ENCODE measurements at places on chromosomes 5 and 9.

DNA sequence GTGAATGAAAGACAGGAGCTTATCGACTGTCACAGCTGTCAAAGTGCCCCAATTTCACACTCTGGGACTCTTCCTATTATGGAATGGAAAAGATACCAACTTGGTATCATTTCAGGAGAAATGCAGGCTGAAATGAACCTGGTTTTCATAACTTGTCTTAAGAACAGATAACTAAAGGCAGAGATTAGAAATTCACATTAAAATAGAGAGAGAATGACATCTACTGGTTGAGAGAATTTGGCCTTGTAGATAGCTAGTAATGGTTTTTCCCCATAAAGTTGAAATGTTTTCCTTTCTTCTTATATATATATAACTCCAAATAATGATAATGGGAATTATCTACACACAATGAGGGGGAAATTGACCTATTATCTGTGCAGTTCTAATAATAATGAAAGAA lies 600.2 kb upstream of the CCNG1 start:
- no peak for DNase-seq

DNA sequence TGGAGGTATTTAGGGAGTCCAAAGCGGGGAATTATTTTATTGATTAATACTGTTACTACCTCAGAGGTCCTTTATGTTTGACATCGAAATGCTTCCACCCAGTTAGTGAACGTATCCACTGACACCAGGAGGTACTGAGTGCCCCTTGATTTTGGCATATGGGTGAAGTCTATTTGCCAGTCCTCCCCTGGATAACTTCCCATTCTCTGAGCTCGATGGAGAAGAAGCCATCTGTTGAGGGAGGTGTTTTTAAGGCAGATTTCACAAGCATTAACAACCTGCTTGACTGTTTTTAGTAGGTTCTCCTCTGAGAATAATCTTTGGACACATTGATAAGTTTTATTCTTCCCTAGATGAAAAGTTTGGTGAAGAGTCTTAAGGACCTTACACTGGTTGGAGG lies 165.3 kb upstream of the NREP start:
- DNase-seq = no peak

- DNase-seq = no peak
Observed at GRCh38 chr9:126146254-126147145, 180.1 kb upstream of the MVB12B start.

GRCh38 chr9:28363151-28363562 lies 789.9 kb upstream of the C9orf72 start:
- no peak for DNase-seq

- DNase-seq = no peak
Observed at GRCh38 chr5:181042722-181043121, 2.7 kb downstream of the BTNL9 start.

- no peak for DNase-seq
Observed at GRCh38 chr9:93318480-93318879, 133.0 kb upstream of the FAM120A start.

GRCh38 chr9:132061526-132061925 lies 18.1 kb downstream of the MED27 start:
- DNase-seq = no peak

DNA sequence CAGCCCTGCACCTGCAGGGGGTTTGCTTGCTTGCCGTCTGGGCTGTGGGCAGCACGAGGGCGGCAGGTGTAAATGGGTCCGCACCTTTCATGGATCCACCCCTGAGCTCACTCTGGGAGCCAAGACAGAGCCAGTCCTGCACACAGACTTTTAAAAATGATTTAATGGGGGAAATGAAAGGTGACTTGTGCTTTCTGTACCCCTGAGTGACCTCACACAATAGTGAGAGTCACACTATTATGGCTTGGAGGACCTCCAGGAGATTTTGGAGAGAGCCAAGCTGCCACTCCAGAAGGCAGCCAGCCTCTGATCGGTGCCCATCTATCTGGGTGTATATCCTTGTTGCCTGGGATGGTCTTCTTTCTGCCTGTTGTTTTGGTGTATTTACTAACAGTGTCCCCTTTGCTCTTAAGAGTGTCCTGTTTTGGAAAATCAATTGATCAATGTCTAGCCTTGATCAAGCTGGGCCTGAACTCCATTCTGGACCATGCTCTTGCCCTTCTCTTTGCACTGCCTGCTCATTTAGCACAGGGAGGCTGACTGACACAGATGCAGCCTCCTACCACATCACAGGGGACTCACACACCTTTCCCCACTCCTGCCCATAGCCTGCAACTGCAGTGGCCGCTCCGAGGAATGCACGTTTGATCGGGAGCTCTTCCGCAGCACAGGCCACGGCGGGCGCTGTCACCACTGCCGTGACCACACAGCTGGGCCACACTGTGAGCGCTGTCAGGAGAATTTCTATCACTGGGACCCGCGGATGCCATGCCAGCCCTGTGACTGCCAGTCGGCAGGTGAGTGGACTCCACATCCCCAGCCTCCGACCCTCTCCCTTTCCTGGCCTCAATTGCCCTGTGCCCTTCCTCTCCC lies 29.5 kb downstream of the LAMC3 start:
- DNase-seq = no peak

DNA sequence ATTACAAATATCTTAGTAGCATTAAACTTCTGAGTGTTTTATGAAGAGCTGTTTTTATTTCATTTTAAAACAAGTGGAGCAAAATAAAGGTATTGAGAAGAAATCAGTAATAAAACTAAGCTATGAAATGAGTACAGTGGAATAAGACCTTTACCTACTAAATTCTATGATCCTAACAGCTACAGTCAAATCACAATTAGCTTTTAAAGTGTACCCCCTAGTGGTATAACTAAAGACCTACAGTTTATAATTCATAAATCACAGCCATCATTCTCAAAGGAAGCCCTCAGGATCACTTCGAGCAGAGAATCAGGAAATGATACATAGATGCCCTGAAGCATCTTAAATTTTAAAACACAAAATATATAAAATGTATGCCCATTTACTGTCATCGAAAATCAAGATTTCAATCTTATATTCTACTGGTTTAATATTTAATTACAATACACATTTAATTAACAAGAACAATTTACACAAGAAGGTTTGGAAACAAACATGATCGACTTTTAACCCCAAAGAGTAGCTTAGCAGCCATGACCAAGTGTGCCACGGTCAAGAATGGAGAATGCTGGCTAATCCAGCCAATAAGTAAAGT lies 12.3 kb downstream of the CCNH start:
- DNase-seq = no peak

GRCh38 chr9:89675058-89675742 lies 70.4 kb downstream of the GADD45G start:
- no peak for DNase-seq

DNA sequence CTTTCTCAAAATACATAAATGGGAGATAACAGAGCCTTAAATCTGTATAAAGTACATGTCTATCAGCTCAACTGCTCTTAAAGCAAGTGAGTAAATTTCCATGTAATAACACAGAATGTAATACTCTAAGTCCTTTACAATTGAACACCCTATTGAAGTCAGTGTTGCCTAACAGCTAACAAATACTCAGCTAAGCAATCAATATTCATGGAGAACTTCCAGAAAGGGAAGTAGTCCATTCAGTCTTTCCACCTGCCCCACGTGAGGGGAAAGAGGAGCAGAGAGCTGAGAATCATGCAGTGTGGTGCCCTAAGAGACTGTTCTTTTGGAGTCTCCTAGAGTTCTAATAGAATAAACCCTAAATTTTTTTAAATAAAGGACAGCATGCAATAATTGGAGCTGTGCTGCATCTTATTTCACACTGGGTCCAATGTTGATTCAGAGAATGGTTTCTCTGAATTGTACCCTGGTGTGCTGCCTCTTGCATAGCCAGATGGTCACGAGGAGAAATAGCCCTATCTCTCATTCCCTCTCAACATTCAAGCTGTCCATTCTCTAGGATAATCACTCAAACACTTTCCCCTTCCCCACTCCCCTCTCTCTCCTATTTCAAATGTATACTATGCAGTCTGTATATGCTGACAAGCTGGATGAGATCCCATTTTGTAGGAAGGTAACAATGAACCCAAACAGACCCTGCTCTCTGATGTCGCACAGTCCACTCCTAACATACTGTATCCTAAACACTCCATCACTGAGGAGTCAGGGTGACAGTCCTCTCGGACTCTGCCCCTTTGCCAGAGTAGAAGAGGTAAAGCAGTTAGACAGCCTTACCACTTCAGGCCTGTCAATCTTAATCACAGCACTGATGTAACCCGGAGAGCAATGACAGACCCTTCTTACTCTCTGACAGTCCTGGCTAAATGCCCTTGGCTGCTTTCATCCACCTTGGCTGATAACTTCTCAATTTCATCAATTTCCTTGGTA lies 134.8 kb downstream of the EPB41L4A start:
- DNase-seq = no peak

GRCh38 chr9:77420641-77421040 lies 227.5 kb downstream of the GNA14 start:
- no peak for DNase-seq

- no peak for DNase-seq
Observed at GRCh38 chr5:172883066-172883465, 49.0 kb downstream of the ERGIC1 start.

- DNase-seq = no peak
Observed at GRCh38 chr5:174528821-174529544, 195.4 kb upstream of the MSX2 start.

DNA sequence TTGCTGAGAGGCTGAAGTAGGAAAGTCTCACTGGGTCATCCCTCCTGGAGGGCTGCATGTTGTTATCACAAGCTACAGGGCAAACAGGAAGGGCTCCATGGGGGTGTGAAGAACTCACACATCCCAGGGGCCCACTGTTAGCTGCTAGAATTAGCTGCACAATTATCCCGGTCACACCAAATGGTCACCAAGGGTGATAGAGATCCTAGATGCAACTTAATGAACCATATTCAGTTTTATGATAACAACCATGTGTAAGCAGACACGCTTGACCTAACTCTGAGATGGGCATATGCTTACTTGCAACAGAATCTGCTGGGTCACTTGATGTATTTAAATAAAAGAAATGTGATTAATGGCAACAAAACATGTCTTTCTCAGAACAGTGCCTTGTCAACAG lies 143.5 kb upstream of the C6 start:
- DNase-seq = no peak

- no peak for DNase-seq
Observed at GRCh38 chr9:92992549-92992948, 45.2 kb downstream of the FGD3 start.

DNA sequence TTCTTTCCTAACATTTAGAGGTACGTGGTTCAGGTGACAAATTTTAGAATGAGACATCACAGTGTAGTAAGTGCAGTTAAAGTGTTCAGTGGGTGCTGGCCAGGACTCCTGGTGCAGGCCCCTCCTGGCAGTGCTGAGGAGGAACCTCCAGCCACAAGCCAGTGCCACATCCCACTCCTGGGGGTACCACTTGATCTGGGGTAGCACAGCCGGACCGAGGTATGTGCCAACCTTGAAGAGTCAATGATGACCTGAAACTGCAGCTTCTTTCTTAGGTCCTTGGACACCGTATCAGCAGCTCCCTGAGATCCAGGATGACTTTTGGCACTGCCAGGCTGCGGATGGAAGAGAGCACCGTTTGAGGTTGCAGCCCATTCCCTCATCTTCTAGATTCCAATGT lies 310.4 kb upstream of the IRX4 start:
- no peak for DNase-seq

- DNase-seq = no peak
Observed at GRCh38 chr5:128636361-128636760, 98.3 kb upstream of the FBN2 start.

DNA sequence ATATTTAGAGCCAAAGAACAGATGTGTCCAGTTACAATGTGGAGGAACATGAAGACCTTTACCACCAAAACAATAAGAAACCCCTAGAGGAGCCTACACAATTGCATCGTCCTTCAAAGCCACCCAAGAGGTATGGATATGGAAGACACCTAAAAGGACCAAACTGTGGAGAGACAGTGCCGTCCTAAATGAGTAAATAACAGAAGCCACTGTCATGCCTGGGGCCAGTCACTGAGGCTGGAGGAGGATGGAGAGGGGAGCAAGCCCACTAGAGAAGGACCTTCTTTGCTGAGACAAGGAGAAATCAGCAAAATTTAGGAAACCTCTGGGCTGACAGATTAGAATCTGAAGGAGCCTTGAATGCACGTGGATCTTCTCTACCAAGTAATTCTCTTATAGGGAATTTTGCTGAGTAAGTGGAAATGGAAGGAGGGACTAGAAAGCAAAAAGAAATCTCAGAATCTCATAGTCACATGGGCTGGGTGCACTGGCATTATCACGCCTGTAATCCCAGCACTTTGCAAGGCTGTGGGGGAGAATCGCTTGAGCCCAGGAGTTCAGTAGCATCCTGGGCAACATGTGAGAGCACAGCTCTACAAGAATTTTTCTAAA lies 27.6 kb downstream of the PLEKHG4B start:
- no peak for DNase-seq

DNA sequence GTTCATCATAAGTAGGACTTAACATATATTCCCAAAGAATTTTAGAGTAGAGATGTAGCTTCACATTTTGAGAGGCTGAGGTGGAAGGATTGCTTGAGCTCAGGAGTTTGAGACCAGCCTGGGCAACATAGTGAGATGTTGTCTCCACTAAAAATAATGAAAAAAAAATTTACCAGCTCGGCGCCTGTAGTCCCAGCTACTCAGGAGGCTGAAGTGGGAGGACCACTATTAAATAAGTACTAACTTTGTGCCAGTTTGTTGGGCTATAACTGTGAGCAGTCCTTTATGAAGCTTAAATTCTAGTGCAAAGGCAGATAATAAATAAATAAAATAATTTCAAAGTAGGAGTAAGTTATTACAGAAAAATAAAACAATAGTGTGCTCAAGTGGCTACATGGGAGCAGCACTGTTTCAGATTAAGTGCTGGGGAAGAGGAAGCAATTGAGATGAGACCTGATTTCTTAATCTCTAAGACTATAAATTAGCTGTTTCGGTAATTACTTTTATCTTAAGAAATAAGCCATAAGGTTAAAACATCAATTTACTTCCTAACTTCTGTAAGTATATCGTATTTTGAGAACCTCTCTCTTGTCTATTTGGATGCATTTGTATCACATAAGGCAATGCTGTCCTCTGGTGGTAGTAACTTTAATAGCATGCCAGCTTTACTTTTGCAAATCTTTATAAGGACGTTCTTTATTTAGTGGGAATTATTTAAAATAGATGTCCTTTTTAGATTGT lies 98.9 kb downstream of the CSNK1G3 start:
- no peak for DNase-seq

- DNase-seq = no peak
Observed at GRCh38 chr9:127197186-127197860, 67.3 kb upstream of the GARNL3 start.

GRCh38 chr9:38680837-38681445 lies 39.0 kb downstream of the FAM240B start:
- DNase-seq = no peak

GRCh38 chr5:176492431-176492830 lies 44.2 kb downstream of the FAF2 start:
- DNase-seq = no peak
